Motor neuron (in vitro differentiated cells): ENCODE measurements at places on chromosomes 1 and 21.

- peak; percentile 39 for ATAC-seq
Measured at GRCh38 chr1:46489638-46490405, at the start of gene DMBX1. DMBX1 (plus strand) TSS chr1:46489836; CDS start chr1:46507011, 17,175 bp downstream.

- ATAC-seq: no peak
Measured at GRCh38 chr1:16461681-16462080, 21.2 kb downstream of the NECAP2 start.

DNA sequence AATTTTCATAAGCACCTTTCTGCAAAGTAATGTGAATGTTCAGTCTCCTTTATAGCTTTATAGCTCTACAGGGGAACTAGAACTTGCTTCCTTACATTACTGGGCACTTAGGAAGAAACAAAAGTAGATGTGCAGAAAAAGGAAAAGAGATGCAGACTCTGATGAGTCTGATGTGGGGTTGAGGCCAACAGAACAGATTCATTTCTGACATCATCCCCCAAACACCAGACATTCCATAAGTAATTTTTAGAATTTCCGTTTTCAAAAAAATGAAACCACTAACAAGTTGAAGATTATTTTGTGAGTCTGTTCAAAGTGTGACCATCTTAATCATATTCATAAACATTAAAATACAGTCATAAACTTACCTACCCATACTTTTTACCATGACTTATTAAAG lies 96.0 kb downstream of the NRIP1 start:
- ATAC-seq: no peak

DNA sequence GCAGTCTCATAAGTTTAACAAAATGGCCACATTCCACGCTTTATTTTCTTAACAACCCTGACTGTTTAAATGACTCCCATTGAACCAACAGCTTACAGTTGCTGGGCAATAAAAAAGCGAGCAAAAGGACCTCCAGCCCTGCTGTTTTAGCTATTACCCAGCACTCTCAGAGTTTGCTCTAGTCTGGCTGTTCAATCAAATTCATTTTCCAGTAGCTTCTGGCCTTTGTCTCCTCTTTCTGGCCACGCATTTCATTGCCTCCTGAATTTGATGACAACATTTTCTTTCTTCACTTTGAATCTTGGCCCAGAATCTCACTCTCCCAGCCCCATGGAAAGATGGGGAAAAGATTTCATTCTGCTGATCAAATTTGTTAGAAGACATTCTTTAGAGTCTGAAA lies 44.1 kb upstream of the DOCK7 start:
- peak; percentile 65 for ATAC-seq

GRCh38 chr1:82565146-82565545 lies 764.4 kb downstream of the ADGRL2 start:
- peak; percentile 40 for ATAC-seq

DNA sequence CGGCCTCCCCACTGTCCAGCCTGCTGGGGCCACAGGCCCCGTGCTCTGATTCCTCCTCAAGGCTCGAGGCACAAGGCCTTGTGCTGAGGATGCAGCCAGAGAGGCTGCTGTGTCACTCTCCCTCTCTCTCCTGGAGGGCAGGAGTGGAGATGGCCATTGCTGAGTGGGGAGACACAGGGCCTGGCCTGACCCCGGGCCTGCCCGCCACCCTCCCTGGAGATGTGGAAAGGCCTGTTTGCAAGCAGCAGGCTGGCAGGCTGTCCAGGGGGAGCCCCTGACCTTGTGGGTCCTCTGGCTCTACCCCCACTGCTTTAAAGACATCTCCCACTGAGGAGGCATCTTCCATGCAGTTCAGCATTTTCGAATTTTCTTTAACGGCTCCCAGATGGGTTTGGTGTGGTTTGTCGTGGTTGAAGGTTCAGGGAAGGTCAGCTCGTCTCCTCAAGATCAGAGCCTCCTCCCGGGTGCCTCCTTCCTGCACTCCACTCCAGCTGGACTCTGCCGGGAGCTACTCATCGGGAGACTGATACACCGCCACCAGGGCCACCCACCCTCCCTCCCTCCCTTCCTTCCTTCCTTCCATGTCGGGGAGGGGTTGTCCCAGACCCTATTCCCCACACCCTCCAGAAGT lies 69.1 kb downstream of the SPSB1 start:
- ATAC-seq: no peak

DNA sequence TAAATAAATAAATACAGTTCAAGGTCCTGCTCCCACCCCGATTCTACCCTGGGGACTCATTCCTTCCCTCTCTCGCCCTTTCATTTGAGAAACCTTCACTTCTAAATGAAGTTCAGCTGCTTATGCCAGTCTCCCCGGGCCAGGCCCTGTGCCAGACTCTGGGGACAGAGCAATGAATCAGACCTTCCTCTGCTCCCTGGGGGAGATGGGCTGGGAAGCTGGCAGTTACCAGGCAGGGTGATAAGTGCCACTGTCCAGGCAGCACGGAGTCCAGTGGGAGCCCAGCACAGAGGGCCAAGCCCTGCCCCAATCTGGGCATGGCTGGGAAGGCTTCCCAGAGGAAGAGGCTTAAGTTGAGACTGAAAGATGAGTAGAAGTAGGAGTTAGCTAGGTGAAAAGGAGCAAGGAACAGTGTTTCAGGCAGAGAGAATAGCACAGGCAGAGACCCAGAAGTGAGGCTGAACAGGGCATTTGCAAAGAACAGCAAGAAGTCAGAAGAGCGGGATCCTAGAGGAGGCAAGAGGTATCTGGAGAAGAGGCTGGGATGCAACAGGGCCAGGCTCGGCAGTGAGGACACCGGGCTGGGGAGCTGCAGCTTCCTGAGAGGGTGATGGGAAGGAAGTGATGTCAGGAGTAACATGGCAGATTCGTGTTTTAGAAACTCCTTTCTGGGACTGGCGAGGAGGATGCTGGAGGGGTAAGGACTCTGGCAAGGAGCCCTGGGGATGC lies 13.5 kb downstream of the KCNQ4 start:
- no peak for ATAC-seq

- ATAC-seq: peak; percentile 85
Measured at GRCh38 chr1:41474490-41475271, 9.8 kb downstream of the EDN2 start.

DNA sequence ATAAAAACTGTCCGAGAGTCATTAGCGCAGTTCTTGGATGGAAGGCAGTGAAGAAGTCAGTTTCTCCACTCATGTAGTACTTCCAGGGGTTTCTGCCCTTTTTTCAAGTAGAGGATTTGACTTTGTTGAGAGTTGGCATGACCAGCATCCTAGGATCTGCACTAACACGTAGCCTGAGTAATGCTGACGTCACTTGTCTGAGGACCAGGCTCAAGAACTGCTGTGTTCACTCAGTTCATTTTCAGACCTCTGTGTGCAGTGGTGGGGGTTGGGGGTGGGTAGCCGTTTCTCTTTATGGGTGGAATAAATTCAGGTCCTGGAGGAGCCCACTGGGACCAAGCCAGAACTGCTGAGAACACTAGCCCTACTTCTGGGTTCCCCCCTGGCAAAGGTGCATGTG lies 53.3 kb downstream of the MRPS6 start:
- peak; percentile 12 for ATAC-seq

- ATAC-seq: no peak
Measured at GRCh38 chr1:236280438-236281197, 1.1 kb downstream of the ERO1B start.

- ATAC-seq: no peak
Measured at GRCh38 chr1:74427681-74428080, 84.7 kb downstream of the LRRC53 start.

DNA sequence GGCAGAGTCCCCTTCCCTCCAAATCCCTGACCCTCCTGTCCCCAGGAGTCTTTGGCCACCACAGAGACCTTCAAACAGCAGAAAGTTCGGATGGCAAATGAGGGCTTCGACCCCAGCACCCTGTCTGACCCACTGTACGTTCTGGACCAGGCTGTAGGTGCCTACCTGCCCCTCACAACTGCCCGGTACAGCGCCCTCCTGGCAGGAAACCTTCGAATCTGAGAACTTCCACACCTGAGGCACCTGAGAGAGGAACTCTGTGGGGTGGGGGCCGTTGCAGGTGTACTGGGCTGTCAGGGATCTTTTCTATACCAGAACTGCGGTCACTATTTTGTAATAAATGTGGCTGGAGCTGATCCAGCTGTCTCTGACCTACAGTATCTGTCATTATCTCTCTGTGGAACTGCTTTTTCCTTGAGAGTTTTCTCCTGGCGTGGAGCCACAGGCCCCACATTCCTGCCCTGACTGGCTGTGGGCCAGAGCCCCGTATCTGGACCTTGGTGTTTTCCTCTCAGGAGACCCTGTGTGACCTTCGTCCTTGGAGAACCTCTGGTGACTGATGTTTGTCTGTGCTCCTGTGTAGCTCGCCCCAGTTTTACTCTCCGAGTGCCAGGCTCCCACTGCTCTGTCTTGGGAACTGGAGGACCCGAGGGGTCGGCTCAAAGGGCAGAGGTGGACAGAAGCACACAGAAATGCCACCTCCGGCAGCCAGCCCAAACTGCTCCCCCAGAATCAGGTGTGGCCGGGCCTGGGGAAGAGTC lies 4.8 kb downstream of the SLC27A3 start:
- no peak for ATAC-seq

GRCh38 chr1:158283965-158284364 lies 5.8 kb upstream of the CD1C start:
- no peak for ATAC-seq

DNA sequence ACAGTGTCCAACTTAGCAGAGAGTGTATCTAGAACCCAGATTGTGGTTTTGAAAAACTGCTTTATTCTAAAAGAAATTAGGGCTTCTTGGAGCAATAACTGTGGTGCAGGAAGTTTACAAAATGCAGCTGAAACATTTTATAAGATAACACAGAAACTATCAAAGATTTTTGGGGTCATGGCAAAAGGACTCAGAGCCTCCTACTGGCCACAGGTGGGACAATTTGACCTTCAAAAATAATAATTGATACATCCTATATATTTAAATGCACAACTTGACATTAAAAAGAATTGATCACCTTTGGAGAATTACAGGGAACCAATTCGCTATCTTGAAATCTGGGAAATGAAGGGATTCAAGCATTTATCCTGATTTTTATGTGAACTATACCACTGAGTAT lies 235.2 kb downstream of the RPS6KC1 start:
- ATAC-seq: no peak

DNA sequence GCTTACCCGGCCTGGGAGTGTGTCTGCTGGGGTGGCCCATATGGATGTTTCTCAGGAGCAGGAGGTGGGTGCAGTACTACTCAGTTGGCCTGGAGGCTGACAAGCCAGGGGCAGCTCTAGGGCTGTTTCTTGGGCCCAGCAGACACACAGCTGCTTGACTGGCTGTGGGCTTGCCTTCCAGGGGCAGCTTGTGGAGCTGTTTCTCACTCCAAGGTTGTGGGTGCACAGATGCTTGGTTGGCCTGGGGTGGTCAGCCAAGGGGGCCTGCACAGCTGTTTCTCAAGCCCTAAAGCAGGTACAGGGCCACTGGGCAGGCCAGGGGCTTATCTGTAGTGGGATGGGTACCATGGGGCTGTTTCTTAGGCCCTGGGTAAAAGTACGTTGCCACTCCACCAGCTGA lies 1078.1 kb upstream of the ADGRL2 start:
- ATAC-seq: no peak

DNA sequence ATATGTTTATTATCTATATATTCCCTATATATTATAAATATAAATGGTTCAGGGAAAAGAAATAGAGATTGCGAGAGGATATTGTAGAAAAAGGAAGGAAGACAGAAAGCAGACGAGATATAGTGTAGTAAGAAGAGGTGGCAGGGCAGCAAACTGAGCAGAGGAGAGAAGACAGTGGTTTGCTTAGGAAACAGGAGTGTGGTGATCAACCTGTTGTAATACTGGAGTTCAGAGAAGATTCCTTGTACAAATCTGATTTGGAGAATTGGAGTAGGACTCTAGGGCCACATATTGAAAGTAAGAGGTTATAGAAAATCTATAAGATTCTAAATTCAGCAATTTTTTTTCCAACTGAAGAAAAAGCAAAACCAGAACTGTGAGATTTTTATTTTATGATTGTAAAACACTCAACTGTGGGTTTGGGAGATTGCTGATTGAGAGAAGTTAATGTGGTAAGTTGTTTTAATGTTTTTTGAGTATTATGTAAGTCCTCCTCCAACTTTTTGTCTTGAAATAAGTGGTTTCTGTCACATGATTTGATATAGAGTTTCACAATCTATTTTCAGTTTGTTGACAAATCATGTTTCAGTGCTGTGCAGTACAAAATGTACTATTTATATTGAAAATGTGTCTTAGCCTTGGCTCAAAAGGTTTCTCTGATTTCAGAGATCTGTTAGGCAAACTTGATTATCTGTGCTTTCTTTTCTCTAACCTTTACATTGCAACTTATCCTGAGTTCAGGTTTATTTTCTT lies 9.6 kb upstream of the AMY2B start:
- no peak for ATAC-seq

DNA sequence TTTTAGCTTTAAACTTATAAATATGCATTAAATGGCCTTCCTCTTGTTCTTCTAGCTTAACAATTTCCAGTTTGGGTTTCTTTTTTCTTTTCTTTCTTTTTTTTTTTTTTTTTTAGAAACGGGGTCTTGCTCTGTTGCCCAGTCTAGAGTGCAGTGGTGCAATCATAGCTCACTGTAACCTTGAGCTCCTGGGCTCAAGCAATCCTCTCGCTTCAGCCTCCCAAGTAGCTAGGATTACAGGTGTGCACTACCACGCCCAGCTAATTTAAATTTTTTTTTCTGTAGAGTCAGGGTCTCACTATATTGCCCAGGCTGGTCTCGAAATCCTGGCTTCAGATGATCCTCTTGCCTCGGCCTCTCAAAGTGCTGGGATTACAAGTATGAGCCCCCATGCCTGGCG lies 37.9 kb upstream of the RUNX3 start:
- no peak for ATAC-seq

- no peak for ATAC-seq
Measured at GRCh38 chr1:187114792-187115191, 286.0 kb downstream of the PLA2G4A start.

GRCh38 chr1:230328342-230329015 lies 97.7 kb downstream of the PGBD5 start:
- no peak for ATAC-seq

DNA sequence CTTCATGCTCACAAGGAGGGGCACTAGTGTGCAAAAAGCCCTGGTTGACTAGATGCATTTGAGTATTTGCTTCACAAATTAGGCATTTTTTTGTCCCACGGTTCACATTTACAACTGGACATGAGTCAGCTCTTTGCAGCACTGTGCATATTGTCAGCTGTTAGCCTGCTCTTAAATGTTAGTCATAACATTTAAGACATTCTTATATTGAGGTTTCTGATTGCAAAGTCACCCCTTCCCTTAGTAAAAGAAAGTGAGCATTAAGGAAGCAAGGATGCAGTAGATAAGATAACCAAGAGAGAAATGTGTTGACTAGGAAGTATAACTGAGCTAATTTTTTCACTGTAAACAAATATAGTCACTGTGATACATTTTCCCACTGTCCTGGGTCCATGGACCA lies 132.6 kb upstream of the CTTNBP2NL start:
- ATAC-seq: peak; percentile 90

GRCh38 chr21:35338881-35339632 lies 290.0 kb upstream of the RUNX1 start:
- no peak for ATAC-seq
